Activated T-cell treated with anti-CD3 and anti-CD28 coated beads for 1 hour (primary cell): ENCODE measurements at places on chromosomes 12 and 14.

DNA sequence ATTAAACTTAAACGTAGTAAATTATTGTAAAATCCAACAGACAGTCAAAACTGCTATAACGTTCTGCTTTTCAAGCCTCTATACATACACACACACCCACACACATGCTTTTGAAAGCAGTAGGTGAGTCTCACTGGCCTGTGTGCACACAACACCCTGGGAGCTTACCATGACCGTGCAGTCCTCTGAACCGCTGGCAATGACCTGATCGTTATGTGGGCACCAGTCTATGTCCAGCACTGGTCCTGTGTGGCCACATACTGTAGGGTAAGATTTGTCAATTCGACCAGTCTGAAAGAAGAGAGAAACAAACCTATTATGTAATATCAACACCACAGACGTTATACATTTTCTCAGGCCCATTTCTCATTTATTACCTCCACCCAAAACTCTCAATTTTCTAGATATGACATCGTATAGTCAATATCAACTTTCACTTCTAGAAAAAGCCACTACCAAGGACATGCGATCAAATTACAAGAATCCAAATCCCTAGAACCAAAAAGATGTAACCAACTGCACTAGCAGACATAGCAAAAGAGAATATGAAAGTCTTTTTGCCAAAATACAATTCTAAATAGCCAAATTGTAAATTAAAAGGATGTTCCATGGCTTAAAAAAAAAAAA lies 44.5 kb upstream of the SELPLG start:
- no peak for DNase-seq

DNA sequence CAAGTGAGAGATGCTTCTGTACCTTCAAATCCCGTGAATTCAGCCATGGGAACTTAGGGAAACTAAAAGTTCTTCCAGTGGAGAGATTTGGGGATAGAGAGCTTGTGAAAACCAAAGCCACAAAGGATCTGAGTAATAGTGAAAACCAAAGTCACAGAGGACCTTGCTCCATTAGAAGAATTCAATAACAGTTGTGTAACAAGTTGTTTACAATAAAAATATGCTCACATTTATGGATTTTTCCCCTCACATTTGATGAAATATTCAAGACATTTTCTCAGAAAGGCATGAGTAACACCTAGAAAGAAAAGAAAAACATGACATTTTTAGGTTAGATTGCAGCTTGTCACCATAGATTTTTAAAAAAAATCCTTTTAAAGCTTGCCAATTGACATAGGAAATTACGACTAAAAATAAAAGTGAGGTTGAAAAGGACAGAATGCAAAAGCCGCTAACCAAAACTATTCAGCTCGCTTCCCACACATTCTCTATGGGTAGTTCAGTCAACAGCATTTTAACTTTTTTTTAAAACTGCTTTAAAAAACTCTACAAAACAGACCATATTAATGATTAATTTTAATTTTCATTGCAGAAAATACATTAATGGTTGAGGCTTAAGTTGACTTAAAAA lies 113.2 kb downstream of the CAND1 start:
- DNase-seq = no peak

GRCh38 chr14:106039400-106039799 lies 513.0 kb downstream of the TMEM121 start:
- DNase-seq = peak; percentile 35

DNA sequence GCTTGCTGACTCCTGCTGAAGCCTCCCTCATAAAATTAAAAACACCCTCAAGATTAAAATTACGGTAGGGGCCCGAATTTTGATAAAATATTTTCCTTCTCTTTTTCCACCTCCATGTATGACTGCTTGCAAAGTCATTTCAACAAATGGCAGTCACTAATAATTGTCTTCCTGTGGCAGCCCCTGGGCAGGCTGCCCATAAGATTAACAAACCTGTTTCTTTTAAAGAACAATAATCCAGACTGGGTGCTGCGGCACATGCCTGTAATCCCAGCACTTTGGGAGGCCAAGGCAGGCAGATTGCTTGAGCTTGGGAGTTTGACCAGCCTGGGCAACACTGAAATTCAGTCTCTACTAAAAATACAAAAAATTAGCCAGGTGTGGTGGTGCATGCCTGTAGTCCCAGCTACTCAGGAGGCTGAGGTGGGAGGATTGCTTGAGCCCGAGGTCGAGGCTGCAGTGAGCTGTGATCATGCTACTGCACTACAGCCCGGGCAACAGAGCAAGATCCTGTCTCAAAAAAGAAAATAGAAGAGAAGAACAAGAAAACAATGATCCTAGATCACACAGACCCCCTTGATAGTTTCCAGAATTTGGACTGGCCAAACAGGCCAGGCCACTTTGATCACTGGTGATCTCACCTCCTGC lies 8.7 kb downstream of the SAV1 start:
- DNase-seq = no peak

GRCh38 chr14:77251870-77252269 lies 19.1 kb downstream of the NGB start:
- DNase-seq = no peak

- DNase-seq = no peak
These were observed 26.5 kb downstream of the PLEKHH1 start for GRCh38 chr14:67559639-67560038.
